ENCODE measurements at places on chromosomes 3 and 15.
A peak's percentile ranks its signal among the peaks of the same experiment; 100 is the strongest.

DNA sequence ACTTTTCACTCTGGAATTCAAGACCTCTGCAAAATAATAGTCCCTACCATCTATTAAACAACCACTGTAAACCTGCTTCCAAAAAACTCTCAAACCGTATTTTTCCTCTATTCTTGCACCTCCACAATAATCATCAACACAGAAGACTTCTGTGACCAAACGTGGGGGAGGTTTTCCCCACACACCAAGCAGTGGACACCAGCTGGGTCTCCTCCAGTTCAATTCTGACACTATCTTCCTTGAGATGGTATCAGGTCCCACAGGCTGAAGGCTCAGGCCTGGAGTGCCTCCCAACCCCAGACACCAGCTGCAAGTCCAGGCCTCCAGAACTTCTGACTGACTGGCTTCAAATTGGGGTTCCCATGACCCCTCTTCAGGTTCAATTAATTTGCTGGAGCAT is 89.6 kb upstream of the RAP2B start:
- DNase-seq: no peak

GRCh38 chr15:68618394-68618793 is 39.6 kb downstream of the CORO2B start:
- DNase-seq: no peak

- no peak for DNase-seq
These were observed 10.4 kb upstream of the NCKIPSD start for GRCh38 chr3:48696156-48696555.

DNA sequence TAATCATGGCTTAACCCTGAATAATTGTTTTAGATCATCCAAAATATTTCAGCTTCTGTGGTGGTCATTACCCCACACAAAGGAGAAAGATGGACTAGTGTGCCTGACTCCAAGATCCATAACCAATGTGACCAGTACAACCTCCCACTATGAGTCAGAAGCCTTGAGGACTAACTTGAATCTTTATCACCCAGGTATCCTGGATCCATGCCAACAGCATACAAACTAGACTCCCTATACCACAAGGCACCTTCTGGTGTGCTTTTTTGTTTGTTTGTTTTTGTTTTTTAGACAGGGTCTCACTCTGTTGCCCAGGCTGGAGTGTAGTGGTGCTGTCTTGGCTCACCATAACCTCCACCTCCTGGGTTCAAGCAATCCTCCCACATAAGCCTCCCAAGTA is 317.7 kb downstream of the VPS13C start:
- no peak for DNase-seq

DNA sequence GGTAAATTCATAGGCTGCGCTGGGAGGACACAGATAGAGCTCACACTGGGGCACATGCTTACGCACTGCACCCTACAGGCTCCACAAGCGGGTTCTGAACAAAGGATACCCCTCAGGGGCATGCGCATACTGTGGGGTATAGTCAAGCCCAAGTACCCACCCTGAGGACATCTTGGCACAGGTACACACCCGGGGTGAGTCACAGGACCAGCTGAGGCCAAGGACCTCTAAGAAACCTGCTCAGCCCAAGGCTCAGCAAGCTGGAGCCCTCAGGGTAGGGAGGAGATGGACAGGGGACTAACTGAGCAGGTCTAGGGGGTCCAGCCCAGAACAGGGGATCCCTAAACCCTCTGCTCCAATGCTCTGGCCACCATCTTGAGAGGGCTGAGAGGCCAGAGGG is 3.3 kb downstream of the SHISA5 start:
- DNase-seq: no peak

- DNase-seq: no peak
These were observed 228.8 kb downstream of the RORA start for GRCh38 chr15:61000276-61000675.

GRCh38 chr3:11248596-11248995 is 23.6 kb upstream of the ATG7 start:
- DNase-seq: no peak

- no peak for DNase-seq
These were observed 48.0 kb downstream of the SSUH2 start for GRCh38 chr3:8596321-8597218.

DNA sequence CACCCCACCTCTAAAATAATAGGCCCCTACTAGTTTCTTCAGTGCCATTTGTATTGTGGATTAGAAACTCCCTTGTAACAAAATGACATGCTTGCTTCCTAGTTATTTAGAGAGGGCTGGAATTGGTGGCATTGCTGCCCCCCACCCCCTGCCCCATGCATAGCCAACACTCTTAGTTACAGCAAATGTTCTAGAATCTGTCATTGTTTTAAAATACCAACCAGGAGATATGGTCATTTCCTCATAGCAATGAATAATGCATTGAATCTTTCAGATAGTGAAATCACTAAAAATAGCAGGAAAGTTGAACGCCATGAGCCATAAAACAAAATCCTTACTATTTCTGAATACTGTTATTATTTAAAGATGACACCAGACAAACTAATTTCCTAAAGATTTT is 292.5 kb downstream of the ARPP21 start:
- no peak for DNase-seq

GRCh38 chr3:150787741-150788370 is 24.9 kb upstream of the SIAH2 start:
- DNase-seq: peak; percentile 71

DNA sequence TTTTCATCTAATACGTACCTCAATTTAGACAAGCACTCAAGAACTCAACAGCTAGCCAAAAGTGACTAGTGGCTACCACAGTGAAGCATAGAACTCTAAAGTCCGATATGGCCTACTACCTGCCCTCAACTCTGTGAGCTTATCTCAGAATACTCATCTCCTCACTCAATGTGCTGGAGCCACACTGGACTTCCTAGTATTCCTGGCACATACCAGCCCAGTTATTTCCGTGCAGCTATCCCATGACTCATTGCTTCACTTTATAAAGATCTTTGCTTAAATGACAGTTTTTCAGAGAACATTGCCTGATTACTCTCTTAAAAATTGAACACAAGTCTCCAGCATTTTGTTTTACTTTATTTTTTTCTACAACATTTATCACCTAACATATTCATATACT is 524.7 kb downstream of the PYDC2 start:
- DNase-seq: no peak

GRCh38 chr3:142134799-142135325 is 14.5 kb downstream of the TFDP2 start:
- DNase-seq: no peak

DNA sequence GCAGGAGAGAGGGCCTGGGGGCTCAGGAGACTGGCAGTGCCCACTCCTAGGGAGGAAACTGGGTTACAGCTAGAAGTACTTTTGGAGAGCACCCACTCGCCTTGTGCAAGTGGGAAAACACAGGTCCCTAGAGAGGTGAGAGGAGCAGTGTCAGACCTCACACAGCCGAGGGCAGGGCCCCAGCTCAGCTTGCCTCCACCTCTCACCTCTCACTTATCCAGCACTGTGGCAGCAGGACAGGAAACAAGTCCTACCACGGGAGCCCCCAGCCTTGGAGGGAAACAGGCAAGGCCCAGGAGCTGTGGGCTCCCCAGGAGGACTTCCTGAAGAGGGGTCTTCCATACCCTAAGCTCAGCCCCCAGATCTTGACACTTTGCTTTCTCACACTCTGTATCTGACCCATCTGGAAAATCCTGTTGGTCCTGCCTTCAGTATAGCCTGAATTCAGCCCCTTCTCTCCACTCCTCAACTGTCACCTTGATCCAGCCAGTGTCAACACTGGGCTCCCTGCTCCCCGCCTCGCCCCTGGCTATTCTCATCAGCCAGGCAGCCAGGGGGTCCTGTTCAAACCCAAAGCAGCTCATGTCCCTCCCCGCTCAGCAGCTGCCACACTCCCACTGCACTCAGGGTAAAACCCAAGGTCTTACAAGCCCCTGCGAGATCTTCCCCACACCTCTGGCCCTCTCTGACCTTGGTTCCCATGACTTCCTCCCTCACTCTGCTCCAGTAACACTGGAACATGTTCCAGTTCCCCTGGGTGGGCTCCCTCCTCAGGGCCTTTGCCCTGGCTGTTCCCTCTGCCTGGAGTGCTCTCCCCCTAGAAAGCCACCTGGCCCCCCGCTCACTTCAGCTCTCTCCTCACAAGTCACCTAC is 870 bp upstream of the TMEM40 start:
- no peak for DNase-seq

GRCh38 chr15:66065325-66065724 is 188.2 kb downstream of the MEGF11 start:
- no peak for DNase-seq

DNA sequence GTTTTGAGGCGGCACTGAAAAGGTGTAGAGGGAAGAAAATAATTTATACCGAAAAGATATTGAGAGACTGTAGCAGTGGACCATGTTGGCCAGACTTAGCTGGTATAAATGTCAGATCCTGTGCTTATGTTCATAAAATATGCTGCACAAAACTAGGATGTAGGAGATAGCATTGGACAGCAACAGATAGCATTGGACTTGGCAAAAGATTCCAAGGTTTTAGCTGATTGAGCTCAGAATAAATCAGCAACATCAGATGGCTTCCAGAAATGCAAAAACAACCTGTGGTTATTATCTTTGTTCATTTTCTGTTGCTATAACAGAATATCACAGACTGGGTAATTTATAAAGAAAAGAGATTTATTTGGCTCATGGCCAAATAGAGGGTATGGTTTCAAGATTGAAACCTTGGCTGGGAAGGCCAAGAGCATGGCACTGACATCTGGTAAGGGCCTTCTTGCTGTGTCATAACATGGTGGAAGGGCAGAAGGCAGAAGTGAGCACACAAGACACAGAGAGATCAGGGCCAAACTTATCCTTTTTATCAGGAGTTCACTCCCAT is 34.7 kb downstream of the SLC28A1 start:
- no peak for DNase-seq

GRCh38 chr15:52290800-52291199 is 4.8 kb downstream of the MYO5C start:
- no peak for DNase-seq

GRCh38 chr3:187996609-187997008 is 157.3 kb upstream of the LPP start:
- DNase-seq: no peak

DNA sequence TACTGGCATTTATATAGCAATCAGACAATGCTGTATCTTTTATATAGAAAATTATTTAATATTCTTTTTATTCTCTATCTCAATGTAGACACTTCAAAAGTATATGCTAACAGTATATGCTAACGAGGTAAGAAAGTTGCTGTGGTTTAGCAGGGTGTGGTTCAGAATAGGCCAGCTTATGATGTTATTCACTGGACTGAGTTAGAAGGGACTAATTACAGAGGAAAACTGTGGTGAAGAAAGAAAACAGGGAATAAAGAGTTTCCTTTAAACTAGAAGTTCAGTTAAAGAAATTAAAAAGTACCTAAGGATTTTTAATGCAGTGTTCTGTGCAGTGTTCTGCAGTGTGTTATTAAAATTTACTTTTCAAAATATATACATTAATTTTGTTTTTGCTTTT is 59.4 kb downstream of the MYO9A start:
- no peak for DNase-seq

- DNase-seq: no peak
These were observed 171.6 kb downstream of the PTPRG start for GRCh38 chr3:61733000-61733399.

DNA sequence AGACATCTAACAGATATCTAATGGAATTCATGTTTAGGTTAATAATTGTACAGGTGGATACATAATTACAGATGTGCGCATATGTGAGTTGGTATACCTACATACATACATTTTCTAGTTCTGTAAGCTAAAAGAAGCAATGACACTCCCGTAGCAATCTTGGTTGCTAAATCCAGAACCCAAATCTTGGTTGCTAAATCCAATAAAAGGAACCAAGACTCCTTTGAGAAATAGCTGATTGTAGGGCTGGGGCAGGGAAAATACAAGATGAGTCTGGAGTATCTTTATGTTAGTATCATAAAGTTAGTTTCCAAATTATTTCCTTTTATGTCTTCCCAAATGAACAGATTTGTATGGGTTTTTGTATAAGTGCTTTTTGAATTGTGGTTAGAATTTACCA is 135.2 kb downstream of the TMCC1 start:
- no peak for DNase-seq

- no peak for DNase-seq
These were observed 29.3 kb upstream of the XYLB start for GRCh38 chr3:38317192-38317759.

DNA sequence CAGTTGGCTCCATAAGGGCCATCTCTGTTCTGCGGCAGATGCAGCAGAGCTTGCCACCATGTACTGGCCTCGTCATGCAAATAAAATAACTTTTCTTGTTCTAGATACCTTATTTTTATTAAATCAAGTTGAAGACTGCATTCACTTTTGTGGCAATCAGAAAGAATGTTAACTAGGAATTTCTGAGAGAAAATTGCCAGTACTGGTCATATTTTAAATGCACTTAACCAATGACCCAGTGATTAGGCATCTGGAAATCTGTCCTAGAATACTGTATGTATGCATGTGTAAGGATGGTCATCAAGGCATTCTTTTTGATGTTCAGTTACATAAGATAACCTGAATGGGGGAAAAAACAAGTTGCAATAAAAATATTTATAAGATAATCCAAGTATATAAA is 34.2 kb upstream of the CSPG5 start:
- DNase-seq: no peak

GRCh38 chr15:96338074-96338765 is 7.7 kb downstream of the NR2F2 start:
- no peak for DNase-seq

- no peak for DNase-seq
These were observed 81.9 kb upstream of the SLC25A36 start for GRCh38 chr3:140859592-140860336.

- DNase-seq: no peak
These were observed 12.2 kb upstream of the CSTA start for GRCh38 chr3:122312826-122313225.

GRCh38 chr15:35311615-35312014 is 226.5 kb upstream of the NANOGP8 start:
- DNase-seq: no peak
